ENCODE measurements at places on chromosomes 2 and 18.

DNA sequence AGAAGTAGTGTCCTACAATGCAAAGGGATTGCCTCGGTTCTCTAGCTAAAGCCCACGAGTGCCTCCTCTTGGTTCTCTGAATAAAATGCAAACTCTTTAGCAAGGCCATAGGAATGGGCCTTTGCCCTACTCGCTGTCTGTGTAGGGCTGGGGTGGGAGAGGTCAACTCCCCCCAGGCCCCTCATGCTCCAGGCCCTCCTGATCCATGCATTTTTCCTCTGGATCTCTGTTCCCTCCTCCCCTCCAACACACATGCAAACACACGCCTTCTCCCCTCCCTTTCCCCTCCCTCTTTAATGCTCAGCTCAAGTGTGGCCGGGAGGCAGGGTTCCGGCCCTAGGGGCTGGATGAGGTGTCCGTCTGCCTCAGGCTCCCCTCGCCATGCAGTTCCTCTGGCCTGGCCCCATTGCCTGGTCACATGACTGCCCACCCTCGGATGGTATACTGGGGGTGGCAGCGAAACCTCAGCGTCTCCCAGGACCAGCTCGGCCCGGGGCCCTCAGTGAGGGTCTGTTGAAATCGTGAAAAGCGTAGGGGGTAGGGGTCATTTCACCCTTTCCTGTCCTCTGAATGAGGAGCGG is 14.9 kb upstream of the KLF11 start:
- no peak for DNase-seq

DNA sequence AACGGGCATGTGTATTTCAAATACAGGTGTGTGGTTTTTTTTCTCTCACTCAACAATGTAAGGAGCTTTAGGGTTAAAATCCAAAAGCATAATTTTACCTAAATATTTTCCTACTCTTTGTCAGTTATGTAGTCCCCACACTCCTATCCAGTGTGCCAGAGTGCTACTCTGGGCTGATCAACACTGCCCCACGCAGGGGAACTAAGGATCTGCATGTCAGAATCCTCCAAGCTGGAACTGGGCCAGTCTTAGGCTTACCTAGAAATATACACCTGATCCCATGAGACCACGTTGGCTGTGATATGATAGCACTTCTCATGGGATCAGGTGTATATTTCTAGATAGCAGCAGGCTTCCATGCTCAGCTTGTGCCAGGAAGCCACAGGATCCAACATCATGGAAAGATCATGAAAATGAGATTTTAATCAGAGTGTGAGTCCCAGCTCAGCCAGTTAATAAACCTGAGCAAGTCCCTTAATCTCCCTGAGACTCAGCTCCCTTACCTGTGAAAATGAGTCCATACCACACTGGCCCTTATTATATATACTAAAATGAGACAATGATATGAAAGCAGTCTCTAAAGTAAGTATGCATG is 29.7 kb downstream of the CCDC141 start:
- peak; percentile 20 for DNase-seq

DNA sequence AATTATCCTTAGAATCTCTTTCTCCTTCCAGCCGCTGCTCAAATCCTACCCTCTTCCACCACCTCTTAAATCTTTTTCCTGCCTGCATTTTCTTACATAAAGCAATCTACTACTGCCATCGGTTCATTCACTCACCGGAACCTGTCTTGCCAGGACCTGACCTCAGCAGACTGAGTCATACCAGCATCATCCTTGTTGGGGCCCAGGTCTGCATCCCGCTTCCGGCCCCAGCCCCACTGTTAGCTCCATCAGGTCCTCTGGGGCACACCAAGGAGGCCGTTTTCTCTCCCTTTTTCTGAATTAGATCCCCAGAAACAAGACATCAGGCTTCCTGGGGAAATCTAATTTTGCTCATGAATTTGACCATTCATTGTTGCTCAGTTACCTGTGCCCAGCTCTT is 42.7 kb upstream of the TGFA start:
- DNase-seq = no peak

- no peak for DNase-seq
Observed at GRCh38 chr2:163455815-163456214, 280.0 kb downstream of the FIGN start.

GRCh38 chr2:179377296-179377695 is 112.7 kb upstream of the SESTD1 start:
- no peak for DNase-seq

Measured in CD4-positive, alpha-beta T cell treated with Interleukin-12 subunit alpha and Interleukin-12 subunit beta, for 1 hour (primary cell).